ENCODE measurements at places on chromosomes 13 and 19. TPM values are rescaled to one million over a fixed set of nuclear protein-coding genes. Genes with fewer than 3 reads are reported as not detected.

DNA sequence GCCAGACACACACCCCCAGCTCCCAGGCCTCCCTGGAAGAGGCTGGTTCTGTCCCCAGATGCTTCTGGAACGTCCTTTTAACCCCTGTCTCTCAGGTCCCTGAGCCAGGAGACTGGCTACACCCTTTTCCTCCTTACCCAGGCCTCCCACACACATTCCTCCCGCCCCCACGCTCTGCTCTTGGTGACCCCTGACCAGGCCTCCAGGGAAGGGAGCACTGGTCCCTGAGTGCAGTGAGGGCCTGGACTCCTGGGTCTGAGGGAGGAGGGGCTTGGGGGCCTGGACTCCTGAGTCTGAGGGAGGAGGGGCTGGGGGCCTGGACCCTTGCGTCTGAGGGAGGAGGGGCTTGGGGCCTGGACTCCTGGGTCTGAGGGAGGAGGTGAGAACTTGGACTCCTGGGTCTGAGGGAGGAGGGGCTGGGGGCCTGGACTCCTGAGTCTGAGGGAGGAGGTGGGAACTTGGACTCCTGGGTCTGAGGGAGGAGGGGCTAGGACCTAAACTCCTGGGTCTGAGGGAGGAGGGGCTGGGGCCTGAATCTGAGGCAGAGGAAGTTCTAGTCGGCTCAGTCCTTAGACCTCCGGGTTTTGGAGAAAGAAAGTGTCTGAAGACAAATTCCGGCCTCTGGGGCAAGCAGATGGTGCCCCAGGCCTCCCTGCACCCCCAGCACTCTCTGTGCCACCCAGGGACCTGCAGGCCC, 527 bp downstream of the KLK6 start:
- no peak for DNase-seq

GRCh38 chr19:36876993-36877938, 26.6 kb downstream of the ZNF345 start:
- DNase-seq: no peak

DNA sequence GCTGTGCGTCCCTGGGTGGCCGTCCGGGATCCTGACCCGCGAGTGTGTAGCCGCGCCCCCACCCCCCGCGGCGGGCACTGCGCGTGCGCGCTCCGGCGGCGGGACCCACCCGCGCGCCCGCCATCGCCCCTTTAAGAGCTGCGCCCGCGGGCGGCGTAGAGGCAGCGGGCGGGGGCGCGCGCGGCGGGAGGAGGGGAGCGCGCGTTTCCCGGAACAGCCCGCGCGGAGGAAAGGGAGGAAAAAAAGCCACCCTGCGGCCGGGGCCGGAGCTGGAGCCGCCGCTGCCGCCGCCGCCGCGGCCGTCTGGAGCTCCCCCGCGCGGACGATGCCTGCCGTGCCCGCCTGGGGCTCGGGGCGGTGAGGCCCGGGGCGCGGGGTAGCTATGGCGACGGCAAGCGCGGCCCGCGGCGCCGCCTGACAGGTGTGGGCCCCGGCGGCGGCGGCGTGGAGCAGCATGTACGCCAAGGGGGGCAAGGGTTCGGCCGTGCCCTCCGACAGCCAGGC, at the start of gene SSBP4:
SSBP4 (plus strand) TSS at position 204 of the 504 bp plus-strand sequence; CDS start at position 455, 251 bp downstream.
- DNase-seq: peak; percentile 82

GRCh38 chr19:33226550-33227241, 1.0 kb upstream of the SLC7A10 start:
- no peak for DNase-seq

DNA sequence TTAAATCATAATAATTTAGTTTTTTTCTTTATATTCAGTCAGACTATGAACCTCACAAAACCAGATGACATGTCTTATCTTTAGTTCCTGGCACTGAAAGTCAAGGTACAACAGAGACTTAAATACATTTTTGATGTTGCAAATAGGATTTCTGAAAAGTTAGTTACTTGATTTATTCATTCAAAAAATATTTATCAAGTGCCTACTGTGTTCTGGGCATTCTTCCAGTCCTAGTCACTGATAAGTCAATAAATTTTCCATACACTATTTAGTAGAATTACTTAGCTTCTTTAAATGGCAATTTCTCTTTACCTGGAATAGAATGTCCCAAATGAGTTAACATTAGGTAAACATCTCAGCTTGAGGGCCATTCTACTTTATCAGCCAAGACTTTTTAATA, 938.3 kb upstream of the PCDH9 start:
- no peak for DNase-seq

The CYP2A13 gene
- total RNA-seq: not detected

The VWA8 gene
- total RNA-seq: 5.7 TPM

The C5AR1 gene
- not detected for total RNA-seq

The IRS2 gene
- 0.49 TPM for total RNA-seq

The GAS6 gene
- total RNA-seq: 91.2 TPM

The ZNF681 gene
- total RNA-seq: 2.3 TPM

The NLRP12 gene
- total RNA-seq: not detected

The RFX2 gene
- 7.3 TPM for total RNA-seq

All from RPMI7951 (cell line).